Activated T-cell treated with anti-CD3 and anti-CD28 coated beads for 1 hour (primary cell): ENCODE measurements at places on chromosomes 16 and 17.

DNA sequence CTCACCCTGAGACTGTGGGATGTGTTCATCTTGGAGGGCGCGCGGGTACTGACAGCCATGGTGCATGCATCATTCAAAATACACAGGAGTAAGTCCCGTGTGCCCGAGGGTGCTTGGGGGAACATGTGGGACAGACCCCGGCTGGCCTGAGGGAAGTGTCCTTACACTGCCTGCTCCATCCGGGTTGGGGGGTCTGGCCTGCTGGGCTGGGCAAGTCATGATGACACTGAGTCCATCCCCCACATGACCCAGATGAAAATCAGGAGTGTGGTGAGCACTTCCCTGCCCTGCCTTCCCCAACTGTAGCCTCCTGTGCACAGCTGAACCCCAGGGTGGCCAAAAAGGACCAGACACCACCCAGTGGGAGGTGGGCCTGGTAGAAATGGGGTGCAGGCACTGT lies 10.8 kb downstream of the TBC1D26 start:
- DNase-seq: no peak

DNA sequence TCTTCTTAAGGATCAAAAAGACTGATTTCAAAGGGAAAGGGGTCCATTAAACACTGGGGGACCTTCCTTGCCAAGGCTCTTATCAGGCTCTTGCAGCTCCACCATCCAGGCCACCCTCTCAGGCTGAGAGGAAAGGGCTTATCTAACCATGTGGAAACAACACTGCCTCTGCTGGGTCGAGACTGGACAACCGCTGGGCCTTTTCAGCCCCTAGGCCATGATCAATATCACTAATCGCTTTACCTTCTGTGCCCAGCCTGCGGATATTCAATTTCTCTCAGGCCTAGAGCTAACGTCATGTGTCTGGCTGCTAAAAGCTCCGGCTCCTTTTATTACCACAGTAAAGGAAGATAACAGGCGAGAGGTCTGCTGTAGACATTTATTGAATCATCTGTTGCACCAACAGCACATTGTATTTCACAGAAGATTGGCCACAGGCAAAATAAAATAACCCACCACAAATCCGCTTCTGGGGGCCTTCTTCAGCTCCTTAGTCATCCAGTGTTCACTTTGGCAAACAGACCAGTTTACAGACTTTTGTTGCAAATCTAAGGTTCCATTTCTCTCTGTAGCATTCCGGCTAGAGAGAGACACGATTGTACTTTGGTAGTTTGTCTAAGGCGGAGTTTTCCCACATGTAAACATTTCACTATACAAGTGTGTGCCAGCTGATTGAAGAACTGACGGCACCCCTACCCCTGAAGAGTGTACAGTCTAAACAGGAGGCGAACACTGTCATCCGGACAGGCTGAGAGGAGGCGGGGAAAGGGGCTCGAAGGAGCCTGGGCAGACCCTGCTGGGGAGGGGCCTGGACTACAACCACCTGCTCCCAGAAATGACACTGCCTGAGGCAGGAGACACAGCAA lies 13.9 kb downstream of the CYB561 start:
- DNase-seq: no peak

DNA sequence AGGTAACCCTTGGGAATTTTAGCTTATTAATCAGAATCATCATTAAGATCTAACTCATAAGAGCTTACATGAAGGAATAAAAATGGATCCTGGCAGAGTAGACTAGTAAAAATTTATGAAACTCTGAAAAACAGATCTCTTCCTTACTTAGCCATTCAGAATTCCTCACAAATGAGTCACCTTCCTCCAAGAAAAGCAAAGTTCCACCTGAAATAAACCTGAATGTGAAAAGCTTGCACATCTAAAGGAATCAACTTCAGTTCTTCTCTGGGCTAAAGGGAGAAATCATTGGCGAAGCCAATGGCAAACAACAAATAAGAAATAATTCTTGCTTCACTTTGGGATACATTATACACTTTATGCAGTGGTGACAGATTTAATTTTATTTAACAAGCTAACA lies 22.7 kb downstream of the MYO1D start:
- no peak for DNase-seq

- no peak for DNase-seq
Measured at GRCh38 chr17:32277284-32277683, 11.7 kb downstream of the RHBDL3 start.

DNA sequence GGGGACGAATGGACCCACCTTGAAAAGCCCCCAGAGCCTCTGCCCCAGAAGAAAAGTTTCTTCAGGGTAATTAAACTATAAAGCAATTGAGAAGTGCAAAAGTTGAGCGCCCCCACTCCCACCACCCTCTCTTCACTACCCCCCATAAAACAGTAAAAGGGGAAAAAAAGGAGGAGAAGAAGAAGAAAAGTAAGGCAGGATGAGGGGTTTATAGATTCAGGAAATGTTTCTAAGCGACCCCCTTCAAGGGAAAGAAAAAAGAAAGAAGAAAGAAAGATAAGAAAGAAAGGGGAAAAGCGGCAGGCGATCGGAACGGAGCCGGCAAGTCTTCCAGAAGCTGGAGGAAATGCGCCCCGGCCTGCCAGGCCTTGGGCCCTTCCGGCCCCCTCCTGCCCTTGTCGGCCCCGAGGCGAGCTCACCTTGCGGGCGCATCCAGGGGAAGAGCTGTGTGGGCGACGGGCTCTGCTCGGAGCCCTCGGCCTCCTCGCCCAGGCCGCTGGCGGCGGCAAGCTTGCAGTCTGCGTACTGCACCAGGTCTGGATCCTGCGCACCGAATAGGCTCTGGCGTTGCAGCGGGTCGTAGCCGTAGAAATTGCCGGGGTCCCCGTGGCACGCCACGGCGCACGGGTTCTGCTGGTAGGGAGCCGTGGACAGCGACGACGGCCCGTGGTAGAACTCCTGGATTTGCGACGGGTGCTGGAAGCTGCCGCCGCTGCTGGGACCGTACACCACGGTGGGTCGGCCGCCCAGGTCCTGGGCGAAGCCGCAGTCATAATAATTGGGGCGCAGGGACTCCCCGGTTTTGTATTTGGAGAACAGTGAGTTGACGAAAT lies 1.0 kb downstream of the HOXB8 start:
- no peak for DNase-seq

GRCh38 chr17:17633310-17633709 lies 41.8 kb upstream of the PEMT start:
- DNase-seq: no peak

DNA sequence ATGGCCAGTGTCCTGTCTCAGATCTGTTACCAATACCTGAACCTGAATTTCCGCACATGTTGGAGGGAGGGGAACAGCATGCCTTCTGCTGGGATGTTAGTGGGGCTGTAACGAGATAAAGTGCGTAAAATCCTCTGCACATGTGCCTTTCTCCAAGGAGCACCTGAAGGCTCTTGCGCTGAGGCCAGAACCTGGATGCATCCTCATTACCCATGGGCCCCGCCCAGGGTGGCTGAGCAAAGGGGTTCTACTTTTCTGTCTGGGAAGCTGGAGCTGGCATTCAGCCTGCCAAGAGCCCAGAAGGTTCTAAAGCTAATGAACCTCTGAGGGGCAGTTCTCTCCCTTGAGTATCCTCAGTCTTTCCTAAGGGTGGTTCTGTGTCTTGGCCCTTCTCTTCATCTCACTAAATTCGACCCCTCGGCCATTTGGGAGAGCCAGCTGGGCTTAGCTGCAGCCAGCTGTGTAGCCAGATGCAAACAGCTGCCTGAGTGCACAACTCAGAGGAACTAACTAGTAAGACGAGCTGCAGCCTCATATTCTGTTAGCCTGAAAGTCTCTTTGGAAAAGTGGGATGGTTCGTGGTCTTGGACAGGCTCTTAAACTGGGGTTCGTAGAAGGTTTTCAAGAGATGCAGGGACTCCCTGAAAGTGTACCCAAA lies 2.5 kb downstream of the ITGA3 start:
- no peak for DNase-seq

DNA sequence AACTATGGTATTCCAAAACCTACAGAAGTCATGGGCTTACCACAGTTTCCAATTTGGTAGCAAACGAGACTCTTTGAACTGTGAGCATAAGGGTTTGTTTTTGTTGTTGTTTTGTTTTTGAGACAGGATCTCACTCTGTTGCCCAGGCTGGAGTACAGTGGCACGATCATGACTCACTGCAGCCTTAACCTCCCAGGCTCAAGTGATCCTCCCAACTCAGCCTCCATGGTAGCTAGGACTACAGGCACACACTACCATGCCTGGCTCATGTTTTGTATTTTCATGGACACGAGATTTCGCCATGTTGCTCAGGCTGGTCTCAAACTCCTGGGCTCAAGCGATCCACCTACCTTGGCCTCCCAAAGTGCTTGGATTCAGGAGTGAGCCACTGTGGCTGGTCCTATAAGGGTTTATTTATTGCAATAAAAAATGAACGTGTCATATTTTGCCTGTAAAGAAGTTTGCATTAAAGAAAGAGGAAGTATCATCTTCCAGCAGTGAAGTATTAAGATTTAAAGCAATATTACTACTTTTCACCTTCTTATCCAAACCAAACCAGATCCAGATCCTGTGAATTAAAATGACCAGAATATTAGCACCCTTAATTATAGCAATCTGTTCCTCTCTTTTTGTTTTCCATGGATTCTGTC lies 37.2 kb downstream of the KCNJ2 start:
- no peak for DNase-seq

DNA sequence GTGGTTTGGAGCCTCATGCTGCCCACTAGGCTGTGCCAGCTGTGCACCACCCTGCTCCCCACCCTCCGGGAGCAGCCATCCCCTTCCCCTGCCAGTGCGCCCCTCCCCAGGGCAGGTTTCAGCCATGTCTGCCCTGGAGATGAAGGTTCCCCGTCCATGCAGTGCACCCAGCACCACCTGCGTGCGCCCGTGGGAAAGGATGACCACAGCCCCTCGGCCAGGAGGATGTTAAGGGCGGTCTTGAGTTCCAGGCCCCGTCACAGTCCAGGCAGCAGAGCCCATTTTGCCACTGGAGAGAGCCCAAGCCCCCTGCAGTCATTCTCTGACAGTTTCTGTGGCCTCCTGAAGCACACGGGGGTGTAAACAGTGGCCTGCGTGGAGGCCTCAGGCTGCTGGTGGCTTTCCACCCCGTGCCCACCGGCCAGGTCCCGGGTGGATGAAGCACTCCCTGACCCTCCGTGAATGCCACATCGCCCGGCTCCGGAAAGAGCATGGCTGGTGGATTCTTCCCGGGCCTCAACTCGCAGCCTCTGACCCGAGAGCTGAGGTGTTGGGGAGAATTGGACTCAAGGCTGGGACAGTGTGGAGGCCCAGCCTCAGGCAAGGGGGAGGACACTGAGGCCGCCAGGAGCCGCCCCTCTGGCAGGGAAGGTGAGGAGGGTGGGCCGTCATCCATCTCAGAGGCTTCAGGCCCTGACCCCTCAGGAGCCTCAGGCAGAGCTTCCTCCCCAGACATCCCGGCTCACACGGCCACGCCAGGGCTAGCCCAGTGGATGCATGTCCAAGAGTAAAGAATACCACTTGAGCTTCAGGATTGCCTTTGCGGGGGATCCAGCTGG lies 69.7 kb upstream of the CHMP6 start:
- DNase-seq: no peak

- no peak for DNase-seq
Measured at GRCh38 chr16:8961811-8962390, 1.8 kb downstream of the USP7 start.

DNA sequence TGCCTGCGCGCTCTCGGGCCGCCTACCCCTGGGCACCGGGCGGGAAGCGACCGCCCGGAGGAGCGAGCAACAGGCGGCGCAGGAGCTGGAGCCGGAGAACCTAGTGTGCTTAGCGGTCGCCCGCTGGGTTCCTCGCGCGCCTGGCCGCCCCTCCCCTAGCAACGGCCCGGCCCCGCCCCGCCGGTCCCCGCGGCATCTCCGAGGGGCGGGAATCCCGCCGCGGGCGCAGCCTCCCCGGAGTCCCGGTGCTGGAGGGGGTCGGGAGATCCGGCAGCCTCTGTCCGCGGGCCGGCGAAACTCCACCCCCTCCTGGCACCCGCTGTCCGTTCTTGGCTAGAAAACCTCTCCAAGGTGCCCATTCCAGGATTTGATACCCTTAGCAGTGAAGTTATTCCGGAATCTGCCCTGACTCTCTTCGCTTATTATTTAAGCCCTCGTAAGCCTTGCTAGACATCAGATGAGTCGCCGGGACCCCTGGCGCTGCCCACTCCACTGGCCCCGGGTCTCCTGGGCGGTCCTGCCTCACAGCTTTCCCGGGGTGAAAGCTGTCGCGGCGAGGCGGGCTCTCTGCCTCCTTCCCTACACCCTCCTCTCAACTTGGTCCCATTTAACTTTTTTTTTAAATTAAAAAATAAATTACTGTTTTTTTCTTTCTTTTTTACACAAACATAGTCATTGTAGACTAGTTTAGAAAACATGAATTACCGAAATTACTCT lies at the start of gene RPRML:
Gene RPRML (minus strand): TSS at position 107 of the 717 bp plus-strand sequence. CDS start 246 bp downstream, outside the sequence.
- peak; percentile 7 for DNase-seq

DNA sequence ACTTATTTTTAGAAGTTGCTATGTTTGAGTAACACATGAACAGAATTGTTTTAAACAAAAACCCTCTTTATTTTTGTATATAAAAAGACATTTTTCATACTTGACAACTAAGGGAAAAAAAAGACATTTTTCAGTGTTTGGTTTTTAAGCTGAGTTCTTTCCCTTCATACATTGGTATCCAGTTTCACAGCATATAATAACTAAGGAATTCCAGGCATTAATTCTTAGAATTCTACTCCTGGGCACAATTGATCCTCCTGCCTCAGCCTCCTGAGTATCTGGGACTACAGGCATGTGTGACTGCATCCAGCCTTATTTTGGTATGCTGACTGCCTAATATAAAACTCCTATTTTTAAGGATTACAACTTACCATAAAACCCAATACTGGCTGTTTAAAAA lies 8.4 kb downstream of the FBXO47 start:
- no peak for DNase-seq

DNA sequence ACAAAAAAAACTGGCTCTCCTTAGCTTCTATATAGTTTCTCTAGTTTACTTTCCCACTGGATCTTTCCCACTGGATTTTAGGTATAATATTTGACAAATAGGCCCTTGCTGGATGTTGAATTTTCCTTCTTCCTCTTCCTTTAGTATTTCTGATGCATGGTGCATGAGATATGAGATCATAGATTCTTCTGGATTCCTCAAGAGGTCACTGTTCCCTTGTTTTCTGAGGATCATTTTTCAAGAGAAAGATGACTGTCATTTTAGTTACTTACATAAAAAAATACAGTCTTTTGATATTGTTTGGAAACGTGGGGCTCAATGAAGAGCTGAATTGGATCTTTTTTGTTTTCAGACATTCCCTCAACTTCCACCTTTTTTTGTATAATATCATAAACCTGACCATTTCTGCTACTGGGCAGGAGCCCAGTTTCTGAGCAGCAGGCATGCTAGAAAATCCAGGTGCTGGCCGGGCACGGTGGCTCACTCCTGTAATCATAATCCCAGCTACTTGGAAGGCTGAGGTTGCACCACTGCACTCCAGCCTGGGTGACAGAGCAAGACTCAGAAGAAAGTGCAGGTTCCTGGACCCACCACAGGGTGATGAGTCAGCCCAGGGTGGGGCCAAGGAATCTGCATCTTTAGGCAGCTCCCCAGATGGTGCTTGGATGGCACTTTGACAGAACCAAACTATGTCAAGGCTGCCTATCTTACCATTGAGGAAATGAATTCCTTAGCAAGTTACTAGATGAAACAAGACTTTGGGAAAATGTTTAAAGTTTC lies 70.3 kb downstream of the SDR42E1 start:
- no peak for DNase-seq

GRCh38 chr17:39139161-39139511 lies 12.3 kb downstream of the PLXDC1 start:
- DNase-seq: no peak

- no peak for DNase-seq
Measured at GRCh38 chr16:79810449-79811189, 210.1 kb upstream of the MAF start.

GRCh38 chr16:85567935-85568334 lies 45.2 kb upstream of the GSE1 start:
- DNase-seq: no peak
